ENCODE measurements at places on chromosomes 3 and 15.

DNA sequence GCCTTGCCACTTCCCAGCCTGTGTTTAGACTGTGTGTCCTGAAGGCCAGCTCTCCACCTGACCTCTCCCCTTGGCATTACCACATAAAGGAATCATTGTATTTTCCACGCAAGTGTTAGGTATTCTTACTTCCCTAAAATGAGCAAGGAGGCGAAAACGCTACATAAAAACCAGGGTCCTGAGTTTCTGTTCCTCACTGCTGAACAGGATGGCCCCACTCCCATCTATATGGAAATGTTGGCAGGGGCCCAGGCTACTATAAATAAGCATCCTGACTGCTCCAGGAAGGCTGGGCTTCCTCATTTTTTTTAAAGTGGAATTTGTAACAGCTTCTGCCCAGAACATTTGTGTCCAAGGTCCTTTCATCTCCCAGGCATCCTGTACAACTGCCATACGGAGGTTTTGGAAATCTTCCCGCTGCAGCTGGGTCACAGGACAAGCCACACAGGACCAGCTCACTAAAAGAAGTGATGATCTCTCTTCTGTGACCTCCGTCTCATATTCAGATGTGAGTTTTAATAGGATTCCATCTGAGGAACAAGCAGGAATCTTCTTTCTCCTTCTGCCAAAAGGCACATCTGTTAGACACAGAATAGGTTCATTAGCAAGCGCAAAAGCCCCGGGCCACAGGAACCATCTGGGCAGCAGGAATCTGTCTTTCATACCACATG is 56.4 kb upstream of the LIMD1 start:
- no peak for DNase-seq

DNA sequence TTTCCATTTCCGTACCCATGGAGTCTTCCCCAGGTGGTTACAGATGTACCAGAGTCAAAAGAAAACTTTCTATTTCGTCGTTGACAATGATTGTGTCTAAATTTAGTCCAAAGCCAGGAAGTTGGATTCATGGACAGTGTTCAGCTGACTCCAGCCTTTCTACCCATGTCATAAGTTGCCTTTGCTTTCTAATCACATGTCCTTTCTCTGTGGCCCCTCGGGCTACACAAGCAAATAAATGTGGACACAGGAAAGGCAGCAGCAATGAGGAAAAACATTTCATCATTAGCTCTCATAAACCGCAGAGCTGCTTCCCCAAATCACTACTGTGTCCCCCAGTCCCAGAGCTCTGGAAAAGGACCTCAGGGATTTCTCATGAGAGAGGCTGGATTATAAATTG is 82.0 kb downstream of the USF3 start:
- DNase-seq: no peak

- DNase-seq: peak; percentile 23
These were observed 248.7 kb upstream of the CBLB start for GRCh38 chr3:106117490-106117858.

DNA sequence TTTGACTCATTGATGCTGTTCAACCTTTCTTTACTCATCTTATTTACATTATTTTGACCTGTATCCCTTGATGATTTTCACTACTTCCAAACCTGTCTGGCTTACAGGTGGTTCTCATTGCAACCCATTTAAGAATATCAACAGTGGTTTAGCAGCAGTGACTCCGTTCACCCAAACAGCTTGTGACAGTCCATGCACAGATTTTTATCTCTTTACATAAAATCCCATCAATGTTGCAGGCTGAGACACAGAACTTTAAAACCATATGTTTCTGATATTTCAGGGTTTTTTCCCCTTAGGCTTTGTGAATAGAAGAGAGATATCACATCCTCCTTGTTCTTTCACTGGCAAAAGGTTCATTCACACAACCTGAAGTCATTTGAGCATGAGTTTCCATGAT is 149.1 kb upstream of the CDIN1 start:
- no peak for DNase-seq

- no peak for DNase-seq
These were observed 109.0 kb downstream of the TLE3 start for GRCh38 chr15:69988541-69989225.

DNA sequence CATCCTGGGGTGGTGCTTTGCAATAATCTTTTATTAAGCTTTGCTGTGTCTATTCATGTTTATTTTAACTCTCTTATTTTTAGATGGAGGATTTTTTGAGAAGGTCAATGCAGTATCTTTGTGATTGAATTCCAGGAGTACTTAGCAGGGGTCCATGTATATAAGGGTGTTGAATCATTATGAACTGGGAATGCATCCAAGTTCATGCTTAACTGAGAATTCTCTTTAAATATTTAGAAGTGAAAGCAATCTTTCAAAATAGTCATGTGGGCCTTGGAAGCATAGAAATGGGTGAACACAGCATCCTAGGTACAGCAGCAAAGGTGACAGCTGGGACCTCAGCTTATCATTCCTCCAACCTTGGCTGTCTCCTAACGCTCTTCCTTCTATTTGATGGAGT is 27.3 kb downstream of the SPTSSB start:
- no peak for DNase-seq

- no peak for DNase-seq
These were observed 311.4 kb upstream of the SLITRK3 start for GRCh38 chr3:165507576-165507975.

DNA sequence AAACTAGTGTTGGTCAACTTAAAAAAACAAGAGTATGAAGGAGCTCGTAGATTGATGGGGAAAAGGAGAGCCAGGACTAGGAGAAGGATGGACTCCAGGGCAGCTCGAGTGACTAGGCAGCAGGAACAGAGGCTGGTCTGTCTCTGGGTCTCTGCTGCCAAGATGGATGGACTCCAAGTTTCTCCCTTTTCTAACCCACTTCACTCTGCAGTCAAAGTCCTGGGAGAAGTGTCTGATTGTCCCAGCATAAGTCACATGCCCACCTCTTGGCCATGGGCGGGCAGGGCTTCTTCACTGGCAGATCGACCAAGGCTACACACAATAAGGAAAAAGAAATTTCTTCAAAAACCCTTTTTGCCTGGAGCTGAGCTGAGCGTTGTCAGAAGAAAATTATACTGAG is 9.2 kb upstream of the EPB42 start:
- no peak for DNase-seq

GRCh38 chr3:113983544-113983943 is 35.7 kb downstream of the ZDHHC23 start:
- no peak for DNase-seq

DNA sequence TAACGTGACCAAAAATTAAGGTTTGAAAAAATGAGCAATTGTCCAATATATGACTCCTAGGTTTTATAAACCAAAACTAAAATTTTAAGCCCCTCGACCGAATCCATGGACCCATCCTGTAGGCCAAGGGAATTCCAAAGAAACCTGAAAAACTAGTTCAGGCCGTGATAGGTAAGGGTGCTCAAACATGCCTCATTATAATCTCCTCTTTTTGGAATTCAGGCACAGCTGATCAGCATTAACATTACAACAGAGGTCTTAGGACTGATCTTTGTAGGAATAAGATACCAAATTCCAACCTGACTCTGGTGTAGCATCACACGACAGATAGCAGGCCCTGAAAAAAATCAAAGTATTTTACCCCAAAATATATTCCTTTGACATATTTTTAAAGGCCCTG is 155.7 kb downstream of the NEK10 start:
- no peak for DNase-seq

- DNase-seq: no peak
These were observed 232.2 kb downstream of the KLF13 start for GRCh38 chr15:31558840-31559239.

DNA sequence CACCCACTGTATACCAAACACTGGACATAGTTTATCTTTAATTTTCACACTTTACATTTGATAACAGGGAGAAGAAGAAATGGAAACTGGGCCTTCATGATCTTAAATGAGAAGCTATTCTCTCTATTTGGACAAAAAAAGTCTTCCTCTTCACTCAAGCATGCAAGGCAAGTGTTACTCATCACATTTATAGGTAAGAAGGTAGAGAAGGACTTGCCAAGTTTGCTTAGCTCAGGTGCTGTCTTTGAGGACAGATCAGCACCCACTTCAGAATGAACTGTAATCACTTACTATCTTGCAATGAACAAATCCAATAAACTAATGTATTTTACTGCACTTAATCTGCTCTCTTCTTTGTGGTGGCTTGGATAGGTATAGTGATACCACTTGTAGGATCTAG is 1.1 kb upstream of the MYH15 start:
- DNase-seq: no peak

GRCh38 chr3:41173926-41174885 is 25.1 kb upstream of the CTNNB1 start:
- DNase-seq: no peak

DNA sequence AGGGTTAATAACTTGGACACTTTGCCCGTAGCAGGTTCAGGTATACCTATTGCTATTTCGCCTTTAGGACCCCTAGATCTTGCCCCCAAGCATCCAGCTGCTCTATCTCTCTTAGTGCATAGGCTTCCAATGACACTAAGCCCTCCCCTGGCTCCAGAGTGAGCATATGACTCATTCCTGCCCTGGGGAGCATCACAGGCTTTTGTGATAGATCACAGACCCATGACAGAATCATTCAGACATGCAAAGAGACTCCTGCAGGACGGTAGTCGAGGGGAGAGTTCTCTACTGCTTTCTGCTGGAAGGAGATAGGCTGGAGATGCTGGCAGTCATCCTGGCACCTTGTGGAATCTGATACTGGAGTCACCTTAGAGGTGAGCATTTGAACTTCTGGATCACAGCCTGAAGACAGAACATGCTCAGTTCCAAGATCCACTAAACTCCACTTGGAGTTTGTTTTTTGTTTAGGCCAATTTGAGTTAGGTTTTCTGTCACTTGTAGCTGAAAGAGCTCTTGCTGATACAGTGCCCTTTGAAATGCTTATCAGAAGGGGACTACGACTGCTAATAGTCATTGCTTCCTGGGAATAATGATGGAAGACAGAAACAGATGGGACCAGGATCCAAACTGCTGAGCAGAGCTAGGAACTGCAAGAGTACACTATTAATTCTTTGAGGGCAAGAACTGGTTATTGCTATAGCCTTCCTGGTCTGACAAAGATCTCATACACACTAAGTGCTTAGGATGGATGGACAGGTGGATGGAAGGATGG is 11.0 kb downstream of the LYSMD2 start:
- peak; percentile 33 for DNase-seq

GRCh38 chr15:92889390-92890107 is 10.6 kb upstream of the CHD2 start:
- no peak for DNase-seq

DNA sequence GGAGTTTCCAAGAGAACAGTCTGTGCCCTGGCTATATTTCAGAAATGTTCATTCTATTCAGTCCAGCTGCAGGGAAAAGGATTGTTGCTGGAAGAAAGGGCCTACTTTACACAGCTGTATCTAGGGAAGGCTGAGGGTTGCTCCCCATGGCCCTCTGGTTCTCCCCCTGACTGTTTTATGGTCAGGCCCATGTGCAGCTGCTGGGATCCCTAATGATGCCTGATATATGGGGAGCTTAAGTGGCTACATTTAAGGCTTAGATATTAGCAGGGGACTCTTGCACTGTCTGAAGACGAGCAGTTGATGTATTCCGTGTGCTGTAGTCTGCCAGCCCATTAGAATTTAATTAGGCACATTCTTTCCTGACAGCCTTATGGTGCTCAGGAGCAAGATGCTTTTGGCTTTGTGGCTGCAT is 72.0 kb downstream of the FAM43A start:
- no peak for DNase-seq

- DNase-seq: no peak
These were observed 23.3 kb downstream of the CBLB start for GRCh38 chr3:105845488-105845887.

DNA sequence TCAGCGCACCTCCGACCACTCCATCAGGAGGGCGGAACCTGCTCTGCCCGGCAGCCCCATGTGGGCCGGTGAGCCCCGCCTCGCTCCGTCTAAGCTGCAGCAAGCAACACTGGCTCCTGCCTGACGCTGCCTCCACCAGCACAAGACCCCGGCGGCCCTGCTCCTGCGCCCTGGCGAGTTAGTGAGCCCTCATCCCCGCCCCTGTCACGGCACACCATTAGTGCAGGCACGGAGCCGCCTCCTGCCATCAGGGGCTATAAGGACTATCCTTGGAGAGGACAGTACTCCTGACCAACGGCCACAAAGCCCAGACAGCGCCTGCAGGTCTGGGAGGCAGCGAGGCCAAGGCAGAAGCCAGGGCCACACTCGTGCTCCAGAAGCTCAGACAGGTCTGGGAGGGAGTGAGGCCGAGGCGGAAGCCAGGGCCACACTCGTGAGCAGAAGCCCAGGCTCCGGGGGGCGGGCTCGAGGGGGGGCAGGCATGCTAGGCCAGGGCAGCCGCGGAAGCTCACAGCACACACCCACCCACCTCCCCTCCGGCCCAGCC is 39.4 kb downstream of the TNK2 start:
- no peak for DNase-seq

DNA sequence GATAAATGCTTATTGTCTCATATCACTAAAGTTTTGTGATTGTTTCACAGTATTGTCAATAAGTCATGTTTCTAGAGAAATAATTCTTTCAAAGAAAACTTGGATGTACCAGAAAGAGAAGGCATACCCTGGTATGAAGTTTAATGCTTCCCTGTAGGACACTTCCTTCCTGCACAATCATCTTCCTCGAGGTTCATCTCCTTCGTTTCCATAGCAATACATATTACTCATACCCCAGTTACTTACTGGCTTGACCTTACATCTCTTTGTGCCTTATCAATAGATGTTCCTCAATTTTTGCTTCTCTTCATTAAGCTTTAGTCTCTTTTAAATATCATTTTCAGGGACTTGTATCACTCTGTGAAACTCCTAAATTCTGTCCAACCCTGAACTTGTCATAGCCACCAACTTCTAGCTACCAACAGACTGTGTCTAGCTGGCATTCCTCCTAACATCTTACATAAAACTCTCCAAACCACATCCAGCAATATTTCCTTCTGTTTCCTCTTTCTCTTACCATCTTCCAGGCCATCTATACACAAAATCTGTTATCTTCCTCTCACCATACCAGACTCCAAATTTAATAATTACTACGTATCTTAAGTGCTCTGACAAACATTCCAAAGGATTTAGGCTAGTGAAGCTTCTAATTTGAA is 134.3 kb downstream of the GADL1 start:
- DNase-seq: peak; percentile 42

- peak; percentile 83 for DNase-seq
These were observed 19.9 kb downstream of the CYP8B1 start for GRCh38 chr3:42855547-42856380.

DNA sequence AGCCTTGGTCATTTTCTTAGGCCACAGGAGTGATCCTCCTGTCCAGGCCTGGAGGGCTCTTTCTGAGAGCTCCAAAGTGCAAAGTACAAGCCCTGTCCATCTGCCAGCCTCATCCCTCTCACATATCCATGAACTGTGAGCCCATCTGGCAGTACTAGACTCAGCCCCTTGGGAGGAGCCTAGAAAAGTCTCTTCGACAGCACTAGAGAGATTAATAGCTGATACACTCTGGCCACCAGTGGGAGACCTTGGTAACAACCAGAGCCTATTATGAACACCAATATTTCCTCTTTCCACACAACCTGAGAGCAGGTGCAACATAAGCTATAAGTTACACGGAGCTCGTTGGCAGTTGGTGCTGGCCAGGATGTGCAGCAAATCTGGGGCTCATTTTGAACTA is 59.5 kb upstream of the DCLK3 start:
- DNase-seq: peak; percentile 10

- DNase-seq: no peak
These were observed 11.0 kb downstream of the TBL1XR1 start for GRCh38 chr3:177186306-177186705.

GRCh38 chr3:143809121-143809621 is 39.1 kb downstream of the SLC9A9 start:
- no peak for DNase-seq
